Head of caudate nucleus (tissue), 42 donors: ENCODE measurements at places on chromosomes 1 and 21.

GRCh38 chr1:209601809-209602657 lies 18.5 kb downstream of the CAMK1G start:
- DNase-seq: peak; percentile 65

- no peak for DNase-seq
Observed at GRCh38 chr1:15765495-15766194, 7.0 kb downstream of the FBLIM1 start.

DNA sequence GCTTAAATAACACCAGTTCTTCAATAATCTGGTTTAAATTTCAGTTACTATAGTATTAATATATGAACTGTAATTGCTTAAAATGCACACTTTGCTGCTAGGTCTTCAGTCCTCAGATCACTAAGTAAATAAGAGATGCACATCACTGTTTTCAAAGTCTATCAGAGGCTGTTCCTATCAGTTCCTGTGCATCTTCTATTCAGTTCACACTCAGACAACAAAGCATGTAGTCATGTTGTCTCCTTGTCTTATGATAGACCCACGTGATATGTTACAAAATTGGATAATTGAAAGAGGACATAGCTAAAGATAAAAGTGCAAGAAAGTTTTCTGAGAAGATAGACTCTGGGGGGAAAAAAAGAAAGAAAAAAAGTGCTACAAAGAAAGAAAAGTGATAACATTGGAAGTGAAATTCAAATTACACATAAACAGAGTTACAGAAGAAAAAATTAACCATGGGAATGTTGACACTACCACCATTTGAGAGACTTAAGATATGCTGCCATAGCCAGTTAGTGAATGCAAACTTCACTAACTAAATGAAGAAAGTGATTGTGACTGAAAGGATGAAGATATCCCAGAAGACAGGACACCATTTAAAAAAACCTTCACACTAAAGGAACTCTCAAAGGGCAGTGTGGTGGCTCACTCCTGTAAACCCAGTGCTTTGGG lies 33.9 kb upstream of the TSNAX start:
- no peak for DNase-seq

- no peak for DNase-seq
Observed at GRCh38 chr1:179080866-179081686, 794 bp upstream of the TOR3A start.

GRCh38 chr1:11680270-11681070 lies 478 bp downstream of the MAD2L2 start:
- DNase-seq: no peak

- DNase-seq: no peak
Observed at GRCh38 chr21:28776251-28776650, 216.4 kb downstream of the LTN1 start.

DNA sequence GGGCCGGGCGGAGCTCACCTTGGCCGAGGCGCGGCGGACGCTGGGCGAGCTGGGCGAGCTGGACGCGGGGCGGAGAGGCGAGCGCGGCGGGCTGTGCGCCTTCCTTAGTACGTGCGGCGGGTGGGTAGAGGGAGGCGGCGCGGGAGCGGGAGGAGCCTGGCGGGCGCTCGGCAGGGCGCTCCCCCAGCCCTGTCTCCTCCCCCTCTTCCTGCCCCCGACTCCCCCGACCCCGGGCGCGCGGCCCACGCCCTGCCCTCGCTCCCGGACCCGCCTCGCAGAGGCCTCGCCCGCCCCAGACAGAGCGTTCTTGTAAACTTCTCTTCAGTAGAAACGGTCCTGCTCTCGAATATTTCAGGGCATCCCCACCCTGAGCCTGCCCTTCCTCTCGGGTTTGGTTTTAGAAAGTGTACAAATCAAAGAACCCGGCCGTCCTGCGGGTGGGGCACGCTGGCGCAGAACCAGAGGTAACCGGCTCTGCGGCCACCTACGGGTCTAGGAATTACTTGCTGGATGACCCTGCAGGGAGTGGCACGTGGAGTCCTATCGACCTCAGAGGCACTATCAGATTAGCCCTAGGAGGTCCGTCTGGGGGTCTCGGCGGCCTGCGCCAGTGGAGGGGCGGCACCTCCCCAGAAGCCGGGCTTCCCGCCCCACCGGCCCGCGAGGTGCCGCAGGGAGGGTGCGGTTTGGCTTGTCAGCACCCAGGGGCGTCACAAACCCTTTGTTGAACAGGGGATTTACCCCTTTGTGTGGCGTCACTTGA lies at the start of gene S100A10:
Gene S100A10, minus strand, starts transcription at position 126 of the 763 bp plus-strand sequence. CDS start 7,629 bp downstream, outside the sequence.
- DNase-seq: peak; percentile 49

- DNase-seq: no peak
Observed at GRCh38 chr1:30977105-30977504, 68.5 kb upstream of the SDC3 start.

GRCh38 chr1:83787246-83787998 lies 211.5 kb downstream of the TTLL7 start:
- no peak for DNase-seq

DNA sequence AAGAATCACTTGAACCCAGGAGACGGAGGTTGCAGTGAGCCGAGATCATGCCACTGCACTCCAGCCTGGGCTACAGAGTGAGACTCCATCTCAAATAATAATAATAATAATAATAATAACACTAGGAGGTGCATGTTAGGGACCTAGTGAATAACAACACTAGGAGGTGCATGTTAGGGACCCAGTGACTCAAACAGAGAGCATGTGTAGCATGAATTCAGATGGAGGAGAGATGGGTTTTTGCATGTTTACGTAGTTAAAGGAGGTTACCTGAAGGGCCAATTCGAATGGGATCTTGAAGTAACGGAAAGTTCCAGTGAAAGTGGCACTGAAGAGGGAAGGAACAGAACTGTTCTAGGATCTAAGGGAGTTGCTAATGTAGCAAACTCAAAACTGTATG lies 7.1 kb upstream of the KCNK1 start:
- no peak for DNase-seq
